ENCODE measurements at places on chromosomes 7 and 10. TPM values are rescaled to one million over a fixed set of nuclear protein-coding genes. Genes with fewer than 3 reads are reported as not detected.

The TAS2R41 gene
- not detected for total RNA-seq

The RAB11FIP2 gene
- total RNA-seq: 24.6 TPM

The AASS gene
- total RNA-seq: 48.5 TPM

The EBLN1 gene
- total RNA-seq: not detected

The PLEKHS1 gene
- total RNA-seq: not detected

The KMT2E gene
- total RNA-seq: 110 TPM

The GPR141 gene
- not detected for total RNA-seq

The TEX36 gene
- total RNA-seq: not detected

All from smooth muscle cell of the umbilical artery (primary cell).